Dermis microvascular lymphatic vessel endothelial cell (primary cell): ENCODE measurements at places on chromosomes 5 and 9. TPM values are rescaled to one million over a fixed set of nuclear protein-coding genes. Genes with fewer than 3 reads are reported as not detected.
A peak's percentile ranks its signal among the peaks of the same experiment; 100 is the strongest.

GRCh38 chr5:110297152-110297670, 429.3 kb downstream of the TMEM232 start:
- DNase-seq = no peak

The IFNB1 gene
- not detected in 2 replicates for total RNA-seq

DNA sequence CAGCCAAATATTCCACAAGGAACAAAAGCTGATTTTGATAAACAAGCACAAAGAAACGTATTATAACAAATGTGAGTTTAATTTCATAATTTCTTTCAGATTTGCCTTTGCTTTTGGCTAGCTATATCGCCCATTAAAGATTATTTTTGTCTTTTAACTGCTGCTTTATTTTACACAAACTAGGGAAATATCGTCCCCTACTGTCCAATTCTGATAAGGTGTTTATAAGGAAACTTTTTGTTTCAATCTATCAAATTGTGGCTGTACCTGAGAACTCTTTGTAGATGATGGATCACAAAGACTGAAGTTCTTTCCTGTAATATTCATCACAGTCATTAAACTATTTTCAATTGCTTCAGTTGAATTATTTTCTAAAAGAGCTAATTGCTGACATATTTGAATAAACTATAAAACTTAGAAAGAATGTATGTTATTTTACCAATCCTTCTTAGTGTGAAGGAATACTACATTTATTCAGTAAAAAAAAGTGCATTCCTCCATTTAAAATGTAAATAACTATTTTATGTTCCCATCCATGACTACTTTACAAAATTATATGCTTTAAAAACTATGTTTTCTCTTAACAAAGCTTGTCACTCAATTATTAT, 431.3 kb upstream of the ITGA1 start:
- DNase-seq = peak; percentile 4

GRCh38 chr5:119354537-119355243, 1.1 kb upstream of the TNFAIP8 start:
- DNase-seq = no peak

- DNase-seq = no peak
These were observed 151.9 kb downstream of the NDUFS4 start for GRCh38 chr5:53712327-53712726.

DNA sequence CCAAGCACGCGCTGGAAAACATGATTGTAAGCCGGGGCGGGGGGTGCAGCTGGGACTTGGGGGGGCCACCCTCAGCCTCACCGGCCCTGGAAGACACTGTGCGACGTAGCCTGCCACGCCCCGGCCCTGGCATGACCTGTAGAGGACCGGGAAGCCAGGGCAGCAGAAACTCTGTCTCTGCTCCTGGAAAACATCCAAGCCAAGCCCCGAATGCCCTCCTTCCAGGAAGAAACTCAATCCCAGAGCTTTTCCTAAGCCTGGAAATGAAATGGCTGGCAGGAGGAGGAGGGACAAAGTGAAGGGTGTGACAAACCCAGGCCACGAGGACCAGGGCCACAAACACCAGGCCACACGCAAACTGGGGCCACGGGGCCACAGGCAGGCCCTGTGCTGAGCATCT, 55.4 kb downstream of the KCNT1 start:
- DNase-seq = no peak

- no peak for DNase-seq
These were observed 165.1 kb downstream of the RGS3 start for GRCh38 chr9:113628621-113629020.

The GFRA3 gene
- not detected in 2 replicates for total RNA-seq

The KCNIP1 gene
- total RNA-seq = 33.6 and 102 TPM in 2 replicates

The SLCO4C1 gene
- not detected in 2 replicates for total RNA-seq

DNA sequence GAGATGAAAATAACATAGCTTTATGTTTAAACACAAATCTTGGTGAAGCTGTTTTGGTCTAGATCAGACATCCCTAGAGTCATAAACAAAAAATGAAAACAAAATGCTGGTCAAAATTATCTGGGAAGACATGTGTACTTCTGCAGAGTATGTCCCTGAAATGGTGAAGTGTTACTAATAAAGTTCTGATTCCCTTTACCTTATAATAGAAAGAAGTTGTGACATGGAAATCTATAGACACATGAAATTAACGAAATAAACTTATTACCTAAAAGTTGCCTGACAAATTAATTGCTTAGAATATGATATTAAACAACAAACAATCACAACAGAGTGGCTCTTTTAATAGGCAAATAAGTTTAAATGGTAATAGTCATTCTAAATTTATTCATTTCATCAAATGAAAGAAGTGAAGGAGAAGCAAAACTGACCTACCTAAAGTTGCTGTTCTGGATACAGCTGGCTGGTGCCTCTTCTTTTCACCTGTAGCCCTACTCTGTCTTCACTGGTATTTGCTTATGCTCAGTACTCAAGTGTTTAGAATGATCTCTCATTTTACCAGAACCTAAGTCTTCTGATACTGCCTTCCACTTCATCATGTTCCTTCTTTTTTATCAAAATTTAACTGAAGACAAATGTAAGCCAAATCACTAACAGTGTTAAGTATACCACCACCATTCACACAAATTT, 38.8 kb downstream of the FNIP1 start:
- DNase-seq = no peak

- DNase-seq = no peak
These were observed 806 bp upstream of the RNF224 start for GRCh38 chr9:137226338-137227053.

- DNase-seq = no peak
These were observed 88.4 kb downstream of the PTCD2 start for GRCh38 chr5:72408603-72409002.

GRCh38 chr9:16950051-16950450, 79.6 kb upstream of the BNC2 start:
- DNase-seq = no peak

DNA sequence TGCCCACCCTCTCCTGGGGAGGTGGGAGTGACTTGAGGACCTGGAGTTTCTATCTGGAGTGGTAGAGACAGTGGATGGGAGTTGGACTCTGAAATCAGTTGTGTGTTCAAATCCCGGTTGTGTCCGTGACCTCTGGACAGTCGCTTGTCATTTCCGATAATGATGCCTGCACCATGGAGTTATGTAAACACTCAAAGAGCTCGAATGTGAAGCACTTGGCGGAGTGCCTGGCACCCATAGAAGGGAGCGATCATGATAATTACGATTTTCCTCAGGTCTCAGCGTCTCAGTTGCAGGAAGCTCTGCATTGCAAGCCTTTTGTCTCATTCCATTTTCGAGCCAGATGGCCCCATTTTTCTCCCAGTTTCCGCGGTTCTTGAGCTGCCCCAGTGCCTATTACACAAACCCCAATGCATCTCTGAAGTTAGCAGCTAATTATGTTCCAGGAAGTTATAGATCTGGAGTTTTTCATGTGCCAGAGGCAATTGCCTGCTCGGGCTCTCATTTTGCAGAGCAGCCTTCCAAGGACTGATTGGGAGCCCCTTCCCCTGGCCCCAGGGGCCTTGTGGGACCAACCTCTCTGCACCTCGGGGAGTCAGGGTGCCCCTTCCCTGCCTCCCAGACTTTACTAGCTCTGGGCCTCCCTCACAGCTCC, 175.5 kb upstream of the MVB12B start:
- DNase-seq = no peak

DNA sequence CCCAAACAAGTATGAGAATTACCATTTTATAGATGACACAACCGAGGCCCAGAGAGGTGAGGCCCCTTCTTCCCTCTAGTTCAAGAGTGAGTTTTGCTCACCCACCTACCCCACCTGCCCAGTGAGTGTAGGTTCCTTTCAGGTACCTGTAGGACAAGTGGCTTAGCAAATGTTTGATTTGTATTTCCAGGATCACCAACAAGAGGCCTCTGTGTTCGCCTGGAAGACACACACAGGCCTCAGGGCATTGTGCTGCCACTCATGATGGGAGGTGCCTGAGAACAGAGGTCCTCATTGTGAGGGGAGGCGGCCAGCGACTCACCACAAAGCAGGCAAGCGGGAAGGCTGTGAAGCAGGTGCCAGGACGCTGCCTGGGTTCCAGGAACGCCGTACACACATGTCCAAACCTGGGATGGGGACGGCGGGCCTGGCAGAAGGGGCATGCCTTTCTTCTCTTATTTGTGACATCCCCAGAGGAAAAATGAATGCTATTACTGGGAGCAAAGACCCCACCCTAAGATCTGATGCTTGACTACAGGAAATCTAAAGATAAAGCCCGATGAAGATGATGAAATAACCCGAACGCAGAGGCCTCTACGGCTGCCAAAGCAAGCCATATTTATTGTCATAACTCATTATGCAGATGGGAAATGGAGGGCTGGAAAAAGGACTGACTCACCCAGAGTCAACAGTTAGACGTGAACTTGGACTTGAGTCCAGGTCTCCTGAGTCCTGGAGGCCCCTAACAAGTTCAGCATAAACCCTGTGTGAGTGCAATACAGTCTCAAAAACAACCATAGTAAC, 60.2 kb upstream of the SLC25A51 start:
- peak; percentile 96 for DNase-seq

The PCSK1 gene
- total RNA-seq = 0.13 and 0.26 TPM in 2 replicates

GRCh38 chr9:29397148-29397547, 1823.9 kb upstream of the C9orf72 start:
- no peak for DNase-seq
